ENCODE measurements at places on chromosomes 4 and X.

DNA sequence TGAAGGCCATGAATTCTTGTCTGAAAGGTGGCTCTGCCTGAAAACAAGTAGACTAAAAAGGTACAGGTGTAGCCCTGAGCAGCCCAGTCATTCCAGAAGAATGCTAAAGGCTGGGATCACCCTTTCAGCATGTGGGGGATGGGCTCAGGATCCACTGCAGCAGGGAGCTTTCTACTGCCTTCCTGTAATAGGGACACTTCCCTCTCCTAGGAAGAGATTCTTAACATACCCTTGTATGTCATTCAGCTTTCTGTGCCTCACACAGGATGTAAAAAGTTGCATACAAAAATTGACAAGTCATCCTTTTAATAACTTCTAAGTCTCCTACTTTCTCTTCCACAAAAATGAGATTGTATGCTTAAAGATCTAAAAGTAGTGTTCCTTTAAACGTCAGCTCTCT lies 123.3 kb downstream of the ZNF518B start:
- DNase-seq, result no peak

DNA sequence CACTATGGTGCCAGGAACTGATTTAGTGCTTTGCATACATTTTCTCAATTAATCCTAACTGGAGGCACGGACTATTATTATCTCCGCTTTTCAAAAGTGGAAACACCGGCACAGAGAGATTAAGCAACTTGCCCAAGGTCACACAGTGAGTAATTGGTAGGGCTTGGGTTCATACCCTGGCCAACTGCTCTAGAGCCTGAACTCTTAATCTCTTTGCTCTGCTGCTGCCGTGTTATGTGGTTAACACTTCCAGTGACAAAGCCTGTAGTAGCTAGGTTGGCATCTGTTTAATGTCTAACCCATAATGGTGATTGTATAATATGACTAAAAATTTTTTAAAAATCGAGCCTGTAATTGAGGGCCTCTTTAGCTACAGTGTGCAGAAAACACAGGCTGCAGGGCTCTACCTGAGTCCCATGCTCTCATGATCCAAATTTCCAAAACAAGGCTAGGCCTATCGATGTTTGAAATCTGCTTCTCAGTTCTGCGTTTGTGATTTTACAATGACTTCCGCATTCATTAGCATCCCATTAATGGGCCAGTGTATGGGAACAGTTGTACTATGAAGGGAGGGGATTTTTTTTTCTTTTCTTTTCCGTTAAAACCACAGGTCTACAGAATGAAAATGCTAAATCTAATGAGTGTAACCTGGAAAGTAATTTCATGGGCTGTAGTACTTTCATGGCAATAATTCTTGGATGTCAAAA lies 219.3 kb upstream of the JADE1 start:
- DNase-seq, result no peak

- DNase-seq, result no peak
Observed at GRCh38 chrX:109403922-109404321, 78.0 kb downstream of the GUCY2F start.

- DNase-seq, result no peak
Observed at GRCh38 chr4:6802025-6802424, 19.5 kb downstream of the KIAA0232 start.

DNA sequence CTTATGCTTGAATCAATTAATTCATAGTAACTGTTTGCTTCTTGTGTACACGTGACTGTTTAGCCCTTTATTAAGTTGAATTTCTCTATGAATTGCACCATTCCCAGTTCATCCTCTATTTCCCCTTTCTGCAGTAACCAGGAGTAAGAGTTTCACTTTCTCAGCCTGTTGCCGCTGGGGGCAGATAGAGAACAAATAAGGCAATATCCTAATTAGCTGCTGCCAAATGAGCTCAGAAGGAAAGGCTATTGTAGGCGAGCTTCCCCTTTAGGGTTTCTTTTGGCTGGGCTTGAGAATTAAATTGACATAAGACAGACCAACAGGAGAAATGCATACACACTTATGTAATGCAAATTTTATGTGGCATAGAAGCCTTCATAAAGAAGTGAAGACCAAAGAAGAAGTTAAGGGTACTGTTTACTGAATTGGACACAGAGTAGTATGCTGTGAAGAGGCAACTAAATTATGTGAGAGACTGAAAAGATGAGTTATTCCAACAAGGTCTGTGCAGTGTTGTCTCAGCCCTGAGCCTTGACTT lies 1594.7 kb downstream of the TECRL start:
- no peak for DNase-seq

DNA sequence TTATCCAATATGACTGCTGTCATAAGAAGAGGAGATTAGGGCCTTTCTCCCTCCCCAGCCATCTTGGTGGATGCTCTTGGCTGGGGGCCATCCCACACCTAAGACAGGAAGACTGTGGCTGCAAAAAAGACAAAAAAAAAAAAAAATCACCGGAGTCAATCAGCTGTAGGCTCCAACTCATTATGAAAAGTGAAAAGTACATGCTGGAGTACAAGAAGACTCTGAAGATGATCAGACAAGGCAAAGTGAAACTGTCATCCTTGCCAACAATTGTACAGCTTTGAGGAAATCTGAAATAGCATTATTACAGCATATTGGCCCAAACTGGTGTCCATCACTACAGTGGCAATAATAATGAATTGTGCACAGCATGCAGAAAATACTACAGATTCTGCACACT lies 5.2 kb downstream of the EGFL6 start:
- no peak for DNase-seq

- DNase-seq, result no peak
Observed at GRCh38 chr4:188025476-188025875, 29.9 kb downstream of the ZFP42 start.

DNA sequence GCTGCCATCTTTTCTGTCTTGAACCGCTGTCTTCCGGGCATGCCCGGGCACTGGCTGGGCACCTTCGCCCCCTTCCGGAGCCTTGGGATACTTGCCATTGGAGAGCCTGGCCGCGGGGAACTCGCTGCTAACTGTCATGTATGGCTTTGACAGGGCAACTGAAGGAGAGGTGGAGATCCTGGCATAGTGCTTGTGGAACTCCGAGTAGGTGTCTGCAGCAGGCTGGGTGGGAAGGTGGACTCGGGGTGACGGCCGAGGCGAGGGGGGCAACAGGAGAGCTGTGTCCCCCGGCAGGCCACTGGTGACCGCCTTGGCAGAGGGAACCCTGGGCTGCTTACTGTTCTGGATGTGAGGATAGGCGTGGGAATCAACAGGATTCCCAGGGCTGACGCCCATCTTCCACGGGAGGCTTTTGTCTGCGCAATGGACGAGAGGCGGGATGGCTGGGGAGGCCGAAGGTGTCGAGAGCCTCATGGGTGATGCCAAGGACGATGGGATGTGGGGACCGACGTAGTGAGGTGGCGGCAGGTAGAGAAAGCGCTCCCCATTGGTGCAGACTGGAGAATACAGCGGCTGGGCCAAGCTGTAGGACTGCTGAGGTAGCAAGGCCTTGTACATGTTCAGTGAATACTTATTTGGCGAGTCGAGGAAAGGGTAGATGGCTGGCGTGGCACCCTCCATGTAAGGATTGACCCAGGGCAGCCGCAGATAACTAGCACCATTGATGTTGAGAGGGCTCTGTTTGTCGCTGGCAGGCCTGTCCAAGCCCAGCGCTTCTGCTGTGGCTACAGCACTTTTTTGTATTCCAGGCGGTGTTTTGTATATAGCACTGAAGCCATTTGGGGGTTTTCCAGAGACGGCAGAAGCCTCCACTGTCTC lies 23.4 kb downstream of the BCOR start:
- no peak for DNase-seq

DNA sequence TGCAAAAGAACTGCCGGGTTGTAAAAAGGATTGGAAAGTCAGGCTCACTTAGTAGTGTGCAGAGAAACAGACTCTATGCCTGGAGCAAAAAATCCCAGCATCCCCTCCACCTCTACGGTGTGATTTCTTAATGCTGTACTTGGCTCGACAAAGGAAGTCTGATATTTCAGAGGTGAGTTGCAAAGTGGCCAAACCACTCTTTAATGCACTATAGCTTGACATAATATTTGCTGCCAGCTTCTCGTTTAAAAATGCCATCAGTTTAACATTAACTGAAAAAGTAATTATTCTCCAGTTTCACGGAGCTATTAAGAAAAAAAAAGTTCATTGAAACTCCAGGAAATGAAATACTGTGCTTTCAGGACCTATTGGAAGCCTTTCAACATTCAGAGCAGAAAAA lies 448.3 kb upstream of the ZFP42 start:
- no peak for DNase-seq

- DNase-seq, result no peak
Observed at GRCh38 chr4:121932212-121932974, 19.5 kb downstream of the TRPC3 start.

- DNase-seq, result no peak
Observed at GRCh38 chrX:28180096-28180495, 198.8 kb upstream of the DCAF8L1 start.

GRCh38 chr4:113760094-113760794 lies 1.3 kb downstream of the CAMK2D start:
- DNase-seq, result peak; percentile 48

- DNase-seq, result no peak
Observed at GRCh38 chr4:177461606-177462005, 19.4 kb upstream of the AGA start.

GRCh38 chrX:69158166-69158980 lies 6.9 kb downstream of the PJA1 start:
- no peak for DNase-seq

DNA sequence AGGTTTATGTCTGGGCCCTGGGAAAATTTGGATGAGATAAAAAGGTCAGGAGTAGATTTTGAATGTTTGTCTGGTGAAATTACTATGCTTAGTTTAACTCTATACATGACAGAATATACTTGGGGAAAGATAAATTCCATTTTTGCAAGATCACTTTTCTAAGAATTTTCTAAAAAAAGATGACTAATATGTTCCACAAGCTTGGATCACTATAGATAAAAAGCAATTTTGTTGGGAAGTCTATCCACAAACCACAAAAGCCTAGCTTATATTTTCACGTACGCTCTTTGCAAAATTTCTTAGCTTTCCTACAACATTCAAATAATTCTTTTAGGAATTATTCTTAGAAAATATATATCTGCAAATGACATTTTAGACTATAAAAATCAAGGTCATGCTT lies 20.6 kb upstream of the COQ2 start:
- no peak for DNase-seq

GRCh38 chr4:88672987-88673386 lies 24.6 kb downstream of the NAP1L5 start:
- DNase-seq, result peak; percentile 14

DNA sequence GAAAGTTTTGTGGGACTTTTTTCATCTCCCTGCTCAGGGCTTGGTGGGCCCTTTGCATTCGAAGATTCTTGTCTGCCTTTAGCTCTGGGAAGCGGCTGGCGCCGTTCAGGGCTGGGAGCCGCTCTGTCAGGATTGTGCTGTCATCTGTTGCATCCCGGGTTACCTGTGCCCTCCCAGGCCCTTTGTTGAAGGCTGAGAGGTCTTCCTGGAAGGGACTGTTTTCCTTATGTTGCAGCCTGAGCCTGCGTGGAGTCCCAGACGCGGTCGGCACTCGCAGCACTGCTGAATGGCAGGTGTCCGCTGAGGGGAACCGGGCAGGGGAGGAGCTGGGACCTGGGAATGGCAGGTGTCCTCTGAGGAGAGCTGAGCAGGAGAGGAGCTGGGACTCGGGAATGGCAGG lies 15.9 kb downstream of the RGS12 start:
- DNase-seq, result no peak

GRCh38 chr4:162061214-162061613 lies 102.6 kb downstream of the FSTL5 start:
- no peak for DNase-seq

DNA sequence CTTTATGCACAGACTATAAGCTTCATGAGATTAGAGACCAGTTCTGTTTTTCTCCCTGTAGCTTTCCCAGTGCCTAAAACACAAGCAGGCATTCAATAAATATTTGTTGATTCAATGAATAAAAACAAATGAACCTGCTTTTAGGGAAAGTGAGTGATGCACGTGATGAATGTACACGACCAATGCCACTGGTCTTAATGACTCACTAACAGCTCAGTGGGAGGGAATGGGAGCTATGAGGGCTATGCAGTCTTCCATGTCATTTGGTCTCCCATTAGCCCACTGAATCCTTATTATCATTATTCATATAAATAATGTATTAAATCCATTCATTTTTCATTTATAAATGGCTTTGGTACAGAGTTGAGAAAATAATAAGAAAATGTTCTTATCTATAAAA lies 247.4 kb downstream of the FBXO8 start:
- DNase-seq, result no peak

- DNase-seq, result no peak
Observed at GRCh38 chr4:146124023-146124680, 51.4 kb upstream of the LSM6 start.

DNA sequence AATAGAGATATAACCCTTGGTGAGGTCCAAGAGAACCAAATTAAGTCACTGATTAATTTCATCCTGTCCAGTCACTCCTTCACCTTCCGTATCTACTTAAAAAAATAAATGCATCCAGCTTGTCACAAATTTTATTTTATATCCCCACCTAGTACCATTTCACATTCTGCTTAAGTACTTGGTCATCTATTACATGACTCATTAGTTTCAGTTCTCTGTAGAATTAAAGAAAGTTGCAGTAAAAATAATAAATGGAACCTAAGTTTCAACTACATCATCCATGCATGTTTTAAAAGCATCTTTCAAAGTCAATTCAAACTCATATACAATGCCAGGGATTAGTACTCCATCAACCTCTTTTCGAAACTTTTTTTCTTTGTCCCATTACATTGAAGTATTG lies 130.2 kb downstream of the SH2D1A start:
- DNase-seq, result no peak

GRCh38 chr4:22733816-22734215 lies 41.1 kb downstream of the GBA3 start:
- no peak for DNase-seq

GRCh38 chr4:184370711-184371389 lies 103.5 kb downstream of the IRF2 start:
- DNase-seq, result no peak

DNA sequence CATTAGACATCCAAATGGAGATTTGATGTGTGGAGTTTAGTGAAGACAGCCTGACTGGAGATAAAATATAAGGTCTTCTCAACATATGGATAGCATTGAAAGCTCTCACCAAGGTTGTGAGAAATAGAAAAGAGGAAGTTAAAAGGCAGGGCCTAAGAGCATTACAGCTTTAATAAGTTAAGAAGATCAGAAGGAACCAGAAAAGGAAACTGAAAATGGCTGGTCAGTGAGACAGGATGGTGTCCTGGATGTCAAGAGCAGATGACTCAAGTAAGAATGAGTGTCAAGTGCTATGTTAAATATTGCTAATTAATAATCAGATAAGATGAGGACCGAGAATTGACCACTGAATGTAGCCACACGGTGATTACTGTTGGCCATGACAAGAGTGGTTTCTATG lies 642.9 kb downstream of the STPG2 start:
- DNase-seq, result no peak
